ENCODE measurements at places on chromosomes 7 and 10.

DNA sequence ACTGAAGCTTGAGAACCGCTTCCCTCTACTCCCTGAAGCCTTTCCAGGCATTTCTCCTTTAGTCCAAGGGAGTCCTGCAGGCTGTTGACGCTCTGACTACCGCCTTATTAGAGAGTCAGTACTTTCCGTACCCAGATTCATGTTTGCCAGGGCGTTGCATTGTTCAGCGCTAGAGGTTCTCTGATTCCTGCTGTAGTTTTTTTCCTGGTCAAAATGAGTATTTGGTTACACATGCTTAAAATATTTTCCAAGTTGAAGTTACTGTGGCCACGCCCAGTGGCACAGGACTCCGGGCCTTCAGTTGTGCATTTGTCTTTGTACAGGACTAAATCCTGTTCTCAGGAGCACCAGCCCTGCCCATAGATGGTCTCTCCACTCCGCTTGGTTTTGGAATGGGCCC is 7.9 kb downstream of the MTURN start:
- no peak for DNase-seq

DNA sequence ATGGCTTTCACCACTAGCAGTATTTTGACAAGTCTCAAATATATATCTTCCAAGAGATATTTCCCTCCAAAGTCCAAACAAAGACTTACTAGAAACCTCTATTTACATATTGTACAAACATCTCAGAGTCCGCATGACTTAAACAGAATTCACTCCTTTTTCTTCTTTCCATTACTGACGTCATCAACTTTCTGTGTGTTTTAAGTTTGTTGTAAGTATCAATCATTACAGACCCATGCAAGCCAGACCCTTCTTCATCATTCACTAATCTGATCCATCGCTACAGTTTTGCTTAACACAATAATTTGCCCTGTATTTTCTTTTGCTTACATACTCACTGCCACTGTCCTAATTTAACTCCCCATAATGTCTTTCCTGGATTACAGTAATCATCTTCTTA is 51.9 kb downstream of the SEMA3A start:
- DNase-seq = no peak

GRCh38 chr10:126732868-126733267 is 62.4 kb upstream of the C10orf90 start:
- DNase-seq = no peak

GRCh38 chr7:141208539-141208938 is 134.7 kb downstream of the TMEM178B start:
- no peak for DNase-seq

All from activated CD4-positive, alpha-beta T cell treated with anti-CD3 and anti-CD28 coated beads, Interleukin-2, amount 50 U/mL, for 48 hours (primary cell).